B cell (primary cell): ENCODE measurements at places on chromosomes 7 and 10. TPM values are rescaled to one million over a fixed set of nuclear protein-coding genes. Genes with fewer than 3 reads are reported as not detected.

The SFRP4 gene
- not detected in 2 replicates for polyA plus RNA-seq

The NPY4R2 gene
- not detected in 2 replicates for polyA plus RNA-seq

The MSS51 gene
- 4.7 and 5.1 TPM in 2 replicates for polyA plus RNA-seq

The FAM131B gene
- polyA plus RNA-seq = not detected in 2 replicates

The CCDC172 gene
- not detected in 2 replicates for polyA plus RNA-seq

The STEAP1B gene
- 24.7 and 26.8 TPM in 2 replicates for polyA plus RNA-seq

The MEST gene
- 2.1 and 2.5 TPM in 2 replicates for polyA plus RNA-seq

The TLL2 gene
- polyA plus RNA-seq = 0.13 and 0.26 TPM in 2 replicates

The ZNF800 gene
- polyA plus RNA-seq = 22.6 and 28.8 TPM in 2 replicates

The GJD4 gene
- polyA plus RNA-seq = not detected in 2 replicates

The GHRHR gene
- not detected in 2 replicates for polyA plus RNA-seq

The UPK3B gene
- polyA plus RNA-seq = 1.2 and 2.8 TPM in 2 replicates

The TRPV5 gene
- polyA plus RNA-seq = 0.03 TPM in 1 of 2 replicates, not detected in the other

The PMS2 gene
- 8.1 and 10.4 TPM in 2 replicates for polyA plus RNA-seq

The LAMB4 gene
- not detected in 2 replicates for polyA plus RNA-seq

The HOXA1 gene
- polyA plus RNA-seq = 0.07 and 0.13 TPM in 2 replicates

The TMEM106B gene
- polyA plus RNA-seq = 6.8 and 8.4 TPM in 2 replicates

The MSMB gene
- polyA plus RNA-seq = not detected in 2 replicates

The FOXK1 gene
- 17.9 and 27.0 TPM in 2 replicates for polyA plus RNA-seq

The FAM170B gene
- not detected in 2 replicates for polyA plus RNA-seq

The AOAH gene
- 2.6 and 3.8 TPM in 2 replicates for polyA plus RNA-seq

The DCLRE1A gene
- 1.4 and 1.6 TPM in 2 replicates for polyA plus RNA-seq

The AQP1 gene
- polyA plus RNA-seq = not detected in 2 replicates
